ENCODE measurements at places on chromosomes 4 and X.

- no peak for DNase-seq
Observed at GRCh38 chrX:153578889-153579288, 20.1 kb downstream of the CCNQ start.

DNA sequence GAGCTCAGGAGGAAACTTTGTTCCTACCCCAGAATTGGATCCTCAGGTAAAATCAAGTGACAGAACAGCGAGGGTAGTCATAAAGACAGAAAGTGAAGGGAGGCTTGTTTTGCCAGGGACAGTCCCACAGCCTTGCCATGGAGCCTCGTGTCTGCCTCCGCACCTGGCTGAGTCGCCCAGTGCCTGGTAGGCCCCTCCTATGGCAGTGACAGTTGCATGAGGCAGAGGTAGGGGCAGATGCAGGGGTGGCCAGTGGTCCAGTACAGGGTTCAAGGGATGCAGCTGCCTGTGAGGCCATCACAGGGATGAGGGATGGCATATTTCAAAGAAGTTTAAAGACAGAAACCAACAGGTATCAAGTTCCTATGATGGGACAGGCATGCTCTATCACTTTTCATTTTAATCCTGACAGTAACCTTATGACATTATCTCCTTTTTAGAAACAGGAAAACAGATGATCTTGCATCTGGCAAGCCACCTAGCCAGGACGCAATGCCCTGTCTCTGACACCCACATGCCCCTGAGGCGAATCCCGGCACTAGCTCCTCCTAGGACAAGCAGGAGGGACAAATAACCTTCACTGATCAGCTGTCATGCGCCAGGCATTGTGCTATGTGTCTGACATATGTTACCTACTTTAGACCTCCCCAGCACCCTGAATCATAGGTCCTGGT is 127.4 kb upstream of the ENPP6 start:
- no peak for DNase-seq

DNA sequence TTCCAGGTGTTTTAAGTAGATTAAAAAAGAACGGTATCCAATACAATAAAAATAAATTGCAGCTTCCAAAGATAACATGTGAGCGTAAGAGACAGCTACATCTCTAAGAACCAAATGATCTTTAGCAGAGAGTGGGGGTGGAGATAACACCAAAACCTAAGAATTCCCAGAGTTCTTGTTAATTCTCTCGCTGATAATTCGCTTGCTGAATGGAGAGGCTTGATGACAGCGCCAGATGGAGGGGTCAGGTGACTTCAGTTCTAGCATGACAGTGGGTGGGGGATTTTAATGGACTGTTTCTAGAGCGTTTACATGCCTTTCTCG is 2.3 kb downstream of the CLCN4 start:
- no peak for DNase-seq

GRCh38 chr4:7073059-7073458 is 5.2 kb upstream of the GRPEL1 start:
- DNase-seq: no peak

DNA sequence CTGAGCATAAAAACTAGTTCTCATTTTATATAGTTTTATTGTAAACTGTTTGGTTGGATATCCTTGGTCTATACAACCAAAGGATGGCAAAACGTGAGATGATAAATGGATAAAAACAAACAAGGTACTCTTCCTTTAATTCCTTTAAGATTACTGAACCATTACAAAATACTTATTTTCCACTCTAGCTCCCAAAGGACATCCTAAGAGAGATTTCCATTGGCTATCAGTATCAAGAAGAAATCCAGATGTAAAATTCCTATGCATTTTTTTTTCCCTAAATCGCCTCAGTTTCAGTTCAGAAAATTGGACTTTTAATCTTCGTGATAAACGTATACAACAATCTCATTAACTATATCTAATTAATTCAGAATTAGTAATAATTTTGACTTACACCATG is 2.3 kb downstream of the FBXL5 start:
- DNase-seq: no peak

DNA sequence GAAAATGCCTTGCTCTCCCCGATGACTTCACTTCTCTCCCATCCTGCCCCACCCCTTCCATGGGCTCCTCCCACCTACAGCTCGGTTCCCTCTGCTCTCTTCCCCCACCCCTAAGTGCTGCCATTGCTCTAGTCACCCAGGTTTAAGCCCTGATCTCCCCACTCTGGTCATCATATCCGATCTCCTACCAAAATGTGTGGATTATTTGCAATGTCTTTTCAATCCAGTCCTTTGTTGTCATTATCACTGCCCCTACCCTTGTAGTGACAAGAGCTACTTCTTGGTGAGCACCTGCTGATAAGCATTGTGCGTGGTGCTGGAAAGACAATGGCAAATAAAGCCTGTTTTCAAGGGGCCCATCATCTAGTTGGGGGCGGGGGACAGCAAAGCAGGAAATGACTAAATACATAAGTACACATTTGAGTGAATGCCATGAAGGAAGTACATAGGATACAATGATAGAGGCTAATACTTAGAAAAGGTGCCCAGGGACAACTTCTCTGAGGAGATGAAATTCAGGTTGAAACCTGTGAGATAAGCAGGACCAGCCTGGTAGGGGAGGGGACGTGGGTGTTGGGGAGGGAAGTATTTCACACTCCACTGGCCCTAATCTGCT is 63.8 kb downstream of the DLG3 start:
- no peak for DNase-seq

DNA sequence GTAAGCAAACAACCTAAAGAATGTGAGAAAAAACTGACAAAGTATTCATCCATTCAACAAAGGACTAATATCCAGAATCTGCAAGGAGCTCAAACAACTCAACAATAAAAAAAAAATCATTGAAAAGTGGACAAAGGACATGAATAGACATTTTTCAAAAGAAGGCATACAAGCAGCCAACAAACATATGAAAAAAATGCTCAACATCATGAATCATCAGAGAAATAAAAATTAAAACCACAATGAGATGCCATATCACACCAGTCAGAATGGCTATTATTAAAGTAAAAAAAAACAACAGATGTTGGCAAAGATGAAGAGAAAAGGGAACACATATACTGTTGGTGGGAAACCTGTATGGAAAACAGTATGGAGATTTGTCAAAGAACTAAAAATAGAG is 120.7 kb upstream of the ADGRL3 start:
- DNase-seq: no peak

DNA sequence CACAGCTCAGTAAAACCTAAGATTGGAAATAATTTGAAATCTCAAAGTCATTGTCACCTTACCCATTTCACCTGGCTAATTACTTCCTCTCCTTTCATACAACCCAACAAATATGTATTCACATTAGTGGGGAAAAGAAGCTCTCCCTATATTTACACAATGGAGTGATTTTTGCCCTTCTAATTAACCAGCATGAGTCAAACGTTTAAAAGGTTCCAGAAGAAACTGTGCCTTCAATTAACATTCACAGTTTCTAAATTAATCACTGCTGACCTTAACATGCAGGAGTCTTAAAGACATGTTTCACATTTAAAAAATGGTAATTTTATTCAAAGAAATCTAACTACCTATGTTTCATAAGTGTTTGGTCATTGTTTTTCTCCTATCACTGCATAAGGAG is 254.6 kb downstream of the CBLL2 start:
- DNase-seq: no peak

- no peak for DNase-seq
Observed at GRCh38 chr4:90240333-90240732, 113.1 kb downstream of the CCSER1 start.

DNA sequence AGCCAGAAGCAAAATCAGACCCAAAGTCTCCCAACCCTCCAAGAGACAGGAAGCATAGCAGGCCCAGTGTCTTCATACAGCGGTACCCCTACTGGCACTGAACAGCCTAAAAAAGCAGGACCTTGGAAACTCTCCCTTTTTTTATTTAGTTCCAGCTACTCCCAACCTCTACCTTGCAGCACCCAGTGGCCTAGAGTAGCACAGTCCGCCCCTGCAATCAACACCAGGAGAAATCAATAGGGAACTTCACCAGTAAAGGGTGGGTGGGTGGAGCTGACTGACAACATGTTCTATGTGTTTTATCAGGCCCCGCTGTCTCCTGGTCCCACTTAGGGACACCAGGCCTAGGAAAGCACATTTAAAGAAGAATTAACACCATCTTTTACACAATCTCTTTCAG is 378.5 kb upstream of the CT83 start:
- no peak for DNase-seq

GRCh38 chr4:80082693-80083092 is 9.7 kb upstream of the ANTXR2 start:
- DNase-seq: no peak

DNA sequence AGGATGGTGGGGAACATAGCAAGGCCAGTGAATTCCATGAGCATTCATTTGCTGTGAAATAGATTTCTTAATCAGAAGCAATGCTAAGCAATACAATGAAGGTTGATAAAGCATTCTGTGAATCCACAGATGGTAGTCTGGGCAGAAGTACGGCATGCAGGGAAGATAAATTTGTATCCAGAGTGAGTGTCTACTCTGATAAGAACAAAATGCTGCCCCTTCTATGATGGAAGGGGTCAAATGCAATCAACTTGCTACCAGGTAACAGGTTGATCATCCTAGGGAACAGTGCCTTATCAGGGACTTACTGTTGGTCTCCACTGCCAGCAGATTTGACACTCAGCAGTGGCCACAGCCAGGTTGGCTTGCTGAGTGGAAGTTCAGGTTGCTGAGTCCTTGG is 189.4 kb downstream of the MAB21L2 start:
- DNase-seq: no peak

DNA sequence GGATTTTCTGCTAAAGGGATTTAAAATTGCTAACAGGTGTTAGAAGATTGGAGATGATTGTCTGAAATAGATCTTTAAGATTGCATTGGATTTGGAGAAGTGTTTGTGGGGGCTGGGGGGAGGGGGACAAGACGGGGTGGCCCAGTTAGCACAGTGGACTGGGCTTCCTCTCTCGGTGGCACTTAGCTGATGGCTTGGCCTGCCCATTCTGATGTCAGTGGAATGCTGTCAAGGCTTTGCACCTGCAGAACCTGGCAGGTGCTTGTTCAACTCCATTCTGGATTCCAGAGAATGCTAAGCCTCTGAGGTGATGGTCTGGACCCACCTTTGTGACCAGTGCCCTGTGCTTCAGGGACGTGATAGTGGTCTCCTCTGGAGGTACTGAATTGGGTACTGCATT is 43.7 kb downstream of the ADD1 start:
- no peak for DNase-seq

GRCh38 chrX:26954029-26954428 is 509.1 kb downstream of the PPP4R3C start:
- DNase-seq: no peak

DNA sequence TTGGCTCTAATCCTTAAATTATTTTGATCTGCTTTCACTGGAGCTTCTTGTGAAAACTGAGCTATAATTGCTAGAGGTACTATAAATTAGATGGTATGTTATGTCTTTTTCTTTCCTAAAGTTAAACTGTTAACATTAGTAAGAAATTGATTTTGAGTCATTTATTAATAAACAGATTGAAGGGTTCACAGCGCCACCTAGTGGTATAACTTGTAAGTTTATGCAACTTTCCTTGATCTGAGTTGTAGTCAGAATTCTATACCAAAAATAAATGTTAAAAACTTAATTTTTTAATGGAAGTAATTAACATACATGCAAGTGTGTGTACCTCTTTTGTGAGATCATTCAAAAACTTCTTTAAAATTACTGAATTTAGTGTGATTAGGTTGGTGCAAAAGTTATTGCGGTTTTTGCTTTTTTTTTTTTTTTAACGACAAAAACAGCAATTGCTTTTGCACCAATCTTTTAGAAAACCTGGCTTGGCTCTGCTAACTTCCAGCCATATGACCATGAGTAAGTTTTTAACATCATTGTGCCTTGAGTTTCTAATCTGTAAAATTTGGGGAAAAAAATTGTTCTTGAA is 151.5 kb downstream of the CENPC start:
- no peak for DNase-seq

DNA sequence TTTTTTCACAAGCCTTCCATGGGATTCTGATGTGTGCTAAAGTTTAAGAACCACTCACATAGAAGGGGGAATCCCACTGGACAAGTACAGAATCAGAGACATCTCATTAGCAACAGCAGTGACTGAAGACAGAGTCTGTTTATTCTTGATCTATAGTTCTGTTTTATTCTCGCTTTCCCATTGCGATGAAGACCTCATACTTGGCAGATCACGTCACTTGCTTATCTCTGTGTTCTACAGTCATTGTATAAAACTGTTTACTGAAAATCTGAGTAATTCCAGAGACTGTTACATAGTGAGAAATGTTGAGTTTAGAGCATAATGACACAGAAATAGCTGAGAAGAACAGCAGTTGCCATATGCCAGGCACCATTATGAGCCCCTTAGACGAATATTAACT is 185.5 kb downstream of the PTTG2 start:
- DNase-seq: no peak

- peak; percentile 69 for DNase-seq
Observed at GRCh38 chr4:108433832-108434231, 186.5 kb upstream of the RPL34 start.

GRCh38 chr4:100913685-100914084 is 395.9 kb upstream of the EMCN start:
- DNase-seq: no peak

- DNase-seq: no peak
Observed at GRCh38 chrX:122790376-122791095, 393.5 kb upstream of the GRIA3 start.

DNA sequence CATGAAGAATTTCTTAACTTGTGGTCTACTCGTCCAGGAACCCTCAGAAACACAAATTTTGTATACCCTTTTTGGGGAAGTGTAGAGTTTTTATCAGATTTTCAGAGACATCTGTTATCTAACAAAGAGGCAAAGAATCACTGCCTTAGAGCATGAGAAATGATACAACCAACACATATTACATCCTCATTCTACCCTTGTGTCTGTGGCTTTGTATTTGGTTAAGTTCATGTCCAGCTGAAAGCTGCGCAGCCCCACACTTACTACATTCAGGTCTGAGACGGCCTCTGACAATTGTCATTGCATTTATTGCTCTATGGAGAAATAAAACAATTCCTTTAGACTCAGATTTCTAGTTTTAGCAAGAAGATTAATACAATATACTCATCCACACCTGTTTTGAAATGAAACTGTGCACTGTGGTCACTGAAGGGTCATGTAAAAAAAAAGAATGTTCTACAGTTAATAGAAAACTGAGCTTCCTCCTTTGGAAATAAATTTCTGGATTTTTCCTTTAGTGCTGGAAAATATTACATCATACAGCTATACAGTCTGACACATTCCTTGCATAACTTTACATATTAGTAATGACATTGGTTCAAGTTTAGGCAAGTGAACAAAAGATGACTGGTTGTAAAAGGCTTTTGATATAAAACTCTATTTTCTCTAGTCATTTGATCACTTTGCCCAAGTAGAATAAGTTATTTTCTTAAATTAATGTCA is 39.8 kb downstream of the GLRB start:
- no peak for DNase-seq

GRCh38 chr4:52014903-52015302 is 5.3 kb downstream of the LRRC66 start:
- no peak for DNase-seq

- no peak for DNase-seq
Observed at GRCh38 chr4:83149865-83150652, 35.5 kb upstream of the PLAC8 start.

GRCh38 chr4:53626491-53626890 is 35.2 kb upstream of the LNX1 start:
- DNase-seq: no peak

- DNase-seq: no peak
Observed at GRCh38 chr4:184598753-184599491, 50.3 kb downstream of the CASP3 start.

- DNase-seq: no peak
Observed at GRCh38 chr4:57182132-57182874, 72.1 kb upstream of the IGFBP7 start.

Measured in thymus (tissue), 14 donors.